Epithelial cell of prostate (primary cell): ENCODE measurements at places on chromosomes 7 and 10.
A peak's percentile ranks its signal among the peaks of the same experiment; 100 is the strongest.

DNA sequence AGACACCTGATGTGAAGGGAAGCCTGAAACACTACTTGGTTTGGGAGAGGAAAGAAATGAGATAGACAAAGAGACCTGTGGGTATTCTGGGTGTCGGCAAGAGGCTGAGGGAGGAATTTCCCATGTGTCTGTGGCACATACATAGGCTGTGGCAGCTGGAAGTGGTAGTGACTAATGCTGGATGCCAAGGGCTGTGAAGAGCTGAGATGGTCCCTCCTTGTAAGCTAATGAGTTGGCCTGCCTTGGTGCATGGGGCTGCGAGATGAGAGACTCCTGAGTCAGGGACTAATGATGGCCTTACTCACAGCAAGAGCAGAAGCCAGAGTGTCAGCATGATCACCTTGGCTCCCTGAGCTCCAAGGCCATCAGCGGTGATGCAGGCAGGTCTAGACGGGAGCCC lies 119.0 kb upstream of the EEPD1 start:
- peak; percentile 84 for DNase-seq

DNA sequence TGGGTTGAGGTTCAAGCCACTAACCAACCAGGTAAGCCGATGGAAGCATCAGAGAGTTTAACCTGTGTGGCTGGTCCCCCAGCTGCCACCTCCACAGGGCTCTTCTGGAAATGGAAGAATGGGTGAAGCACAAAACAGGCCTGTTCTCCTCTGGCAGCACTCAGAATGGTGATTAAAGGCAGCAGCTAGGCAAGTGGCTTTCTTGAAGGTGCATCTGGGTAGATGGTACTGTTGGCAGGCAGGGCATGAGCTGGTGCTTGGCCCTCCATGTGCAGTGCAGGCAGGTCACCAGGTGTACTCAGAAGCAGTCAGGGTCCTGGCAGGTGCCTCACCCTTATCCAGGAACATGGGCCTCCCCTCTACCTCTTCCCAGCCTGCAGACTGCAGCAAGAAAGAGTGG lies 11.5 kb downstream of the AKR1E2 start:
- no peak for DNase-seq

DNA sequence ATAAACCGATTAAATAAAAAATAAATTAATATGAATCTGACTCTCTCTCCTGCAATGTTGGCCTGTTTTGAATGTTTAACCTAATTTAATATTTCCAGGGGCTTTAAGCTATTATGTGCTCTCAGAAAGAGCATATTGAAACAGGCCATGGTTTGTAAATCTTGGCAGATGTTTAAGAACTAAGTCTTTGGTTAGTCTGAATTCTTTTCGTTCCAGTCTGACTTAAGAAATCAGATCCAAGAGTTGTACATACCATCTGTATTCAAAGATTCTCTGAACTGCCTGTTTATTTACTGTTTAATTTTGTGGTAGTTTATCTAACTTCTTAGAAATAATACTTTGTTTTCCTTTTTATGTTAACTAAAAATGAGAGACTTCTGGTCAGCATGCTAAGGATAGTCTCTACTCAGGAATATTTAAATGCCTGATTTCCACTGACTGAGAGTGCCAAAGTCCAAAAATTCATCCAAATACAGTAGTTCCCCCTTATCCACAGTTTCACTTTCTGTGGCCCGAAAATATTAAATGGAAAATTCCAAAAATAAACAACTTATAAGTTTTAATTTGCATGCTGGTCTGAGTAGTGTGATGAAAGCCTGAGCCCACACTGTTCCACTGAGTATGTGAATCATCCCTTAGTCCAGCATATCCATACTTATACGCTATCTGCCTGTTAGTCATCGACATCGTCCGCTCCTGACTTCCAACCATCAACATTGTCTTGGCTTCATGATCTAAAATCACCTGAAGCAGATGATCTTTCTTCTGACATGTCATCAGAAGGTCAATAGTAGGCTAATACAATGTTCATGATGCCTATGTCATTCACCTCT lies 238.1 kb upstream of the CSTF2T start:
- DNase-seq: no peak

DNA sequence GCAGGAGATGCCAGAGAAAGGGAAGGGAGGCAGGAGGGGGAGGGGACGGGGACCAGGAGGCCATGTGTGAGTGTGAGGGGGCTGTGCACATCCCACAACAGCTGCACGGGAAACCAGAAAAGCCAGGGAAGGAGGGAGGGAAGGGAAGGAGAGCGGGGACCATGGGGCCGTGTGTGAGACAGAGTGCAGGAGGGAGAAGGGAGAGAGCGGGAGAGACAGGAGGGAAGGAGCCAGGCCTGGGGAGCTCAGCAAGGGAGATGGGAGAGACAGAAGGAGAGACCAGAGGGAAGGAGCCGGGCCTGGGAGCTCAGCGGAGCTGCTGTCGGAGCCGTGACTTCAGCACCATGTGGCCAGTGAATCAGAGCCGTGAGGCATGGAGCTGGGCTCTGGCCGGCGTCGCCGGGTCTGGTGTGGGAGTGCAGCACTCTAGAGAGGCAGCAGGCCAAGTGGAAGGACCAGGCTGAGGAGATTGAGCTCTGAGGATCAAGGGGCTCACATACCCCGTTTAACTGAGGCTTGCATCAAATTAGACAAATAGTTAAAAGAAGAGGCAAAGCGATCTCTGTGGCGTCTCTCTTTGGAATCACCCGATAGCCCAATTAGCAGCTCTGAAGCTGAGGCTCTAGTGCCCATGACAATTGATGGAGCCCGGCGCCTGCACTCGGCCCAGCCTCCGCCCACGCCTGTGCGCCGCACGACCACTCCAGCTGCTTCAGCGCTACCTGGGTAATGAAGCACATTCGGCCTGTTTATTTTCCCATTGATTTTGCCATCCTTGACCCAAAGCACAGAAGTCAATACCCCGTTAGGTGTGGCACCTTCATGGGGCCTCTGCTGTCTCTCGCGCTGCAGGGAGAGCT lies 150.4 kb downstream of the MAD1L1 start:
- DNase-seq: no peak

DNA sequence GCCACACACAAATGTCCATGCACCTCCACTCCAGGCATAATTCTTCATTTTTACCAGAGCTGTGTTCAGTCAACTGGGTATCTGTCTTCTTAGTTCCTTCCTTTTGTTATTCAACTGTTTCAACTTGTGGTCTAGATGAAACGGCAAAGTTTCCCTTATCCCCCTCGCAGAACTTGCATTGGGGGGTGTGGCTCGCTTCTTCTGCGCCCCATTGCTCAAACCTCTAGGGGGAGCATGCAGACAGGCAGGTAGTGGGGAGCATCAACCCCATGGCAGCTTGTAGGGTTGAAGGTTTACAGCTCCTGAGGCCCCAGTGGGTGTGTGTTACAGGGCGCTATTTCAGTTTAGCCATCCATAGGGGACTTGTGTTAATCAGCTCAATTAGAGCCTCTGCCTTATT lies 38.3 kb upstream of the COBL start:
- DNase-seq: no peak

DNA sequence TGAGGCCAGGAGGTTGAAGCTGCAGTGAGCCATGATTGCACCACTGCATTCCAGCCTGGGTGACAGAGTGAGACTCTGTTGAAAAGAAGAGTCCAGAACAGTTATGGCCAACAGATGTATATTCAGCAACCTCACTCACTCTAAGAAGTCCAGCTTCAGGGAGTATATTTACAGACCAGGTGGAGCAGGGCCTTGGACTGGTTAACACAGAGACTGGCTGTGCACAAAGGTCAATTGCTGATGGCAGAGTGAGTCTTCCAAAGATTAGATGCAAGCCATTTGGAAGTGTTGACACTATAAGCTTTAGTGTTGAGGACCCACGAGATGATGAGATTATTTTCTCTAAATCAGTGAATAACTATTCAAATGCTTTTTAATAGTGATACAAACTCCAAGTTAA lies 24.9 kb downstream of the CLRN3 start:
- DNase-seq: no peak

DNA sequence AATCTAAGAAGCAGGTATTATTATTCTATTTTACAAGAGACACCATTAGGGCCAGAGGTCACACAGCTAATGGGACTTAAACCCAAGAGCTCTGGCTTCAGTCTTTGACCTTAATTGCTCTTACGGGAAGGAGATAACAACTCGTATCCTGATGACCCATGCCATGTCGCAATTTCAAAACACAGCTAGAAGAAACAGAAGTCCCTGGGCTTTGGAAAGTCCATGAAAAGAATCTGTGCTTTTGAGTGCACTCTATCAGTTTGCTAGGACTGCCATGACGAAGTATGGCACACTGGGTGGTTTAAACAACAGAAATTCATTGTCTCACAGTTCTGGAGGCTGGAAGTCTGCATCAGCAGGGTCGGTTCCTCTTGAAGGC lies 247.8 kb upstream of the AOAH start:
- DNase-seq: no peak

GRCh38 chr10:21230219-21230618 lies 295.3 kb downstream of the SKIDA1 start:
- DNase-seq: no peak

GRCh38 chr10:84238909-84239308 lies 2.4 kb downstream of the LRIT1 start:
- DNase-seq: peak; percentile 50

DNA sequence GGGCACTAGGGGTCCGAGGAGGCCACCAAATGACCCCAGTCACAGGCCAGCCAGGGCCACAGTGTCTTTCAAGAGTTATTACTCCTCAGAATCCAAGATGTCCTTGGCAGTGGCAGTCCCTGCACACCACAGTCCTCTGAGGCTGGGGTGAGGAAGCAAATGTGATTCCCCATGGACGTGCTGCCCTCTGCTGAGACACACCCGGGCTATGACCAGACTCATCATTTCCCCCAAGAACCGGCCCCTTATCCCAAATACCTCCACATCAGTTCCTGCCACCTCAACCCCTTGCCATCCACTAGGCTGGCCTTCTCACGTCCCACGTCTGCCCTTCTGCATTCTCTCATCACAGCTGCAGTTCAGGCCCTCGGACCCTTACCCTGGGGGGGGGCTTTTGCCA lies 5.0 kb downstream of the PRKAG2 start:
- no peak for DNase-seq
